Hematopoietic multipotent progenitor cell (in vitro differentiated cells): ENCODE measurements at places on chromosomes 2 and 18. TPM values are rescaled to one million over a fixed set of nuclear protein-coding genes. Genes with fewer than 3 reads are reported as not detected.

Gene GATA6
- total RNA-seq: not detected

Gene LHCGR
- not detected for total RNA-seq

DNA sequence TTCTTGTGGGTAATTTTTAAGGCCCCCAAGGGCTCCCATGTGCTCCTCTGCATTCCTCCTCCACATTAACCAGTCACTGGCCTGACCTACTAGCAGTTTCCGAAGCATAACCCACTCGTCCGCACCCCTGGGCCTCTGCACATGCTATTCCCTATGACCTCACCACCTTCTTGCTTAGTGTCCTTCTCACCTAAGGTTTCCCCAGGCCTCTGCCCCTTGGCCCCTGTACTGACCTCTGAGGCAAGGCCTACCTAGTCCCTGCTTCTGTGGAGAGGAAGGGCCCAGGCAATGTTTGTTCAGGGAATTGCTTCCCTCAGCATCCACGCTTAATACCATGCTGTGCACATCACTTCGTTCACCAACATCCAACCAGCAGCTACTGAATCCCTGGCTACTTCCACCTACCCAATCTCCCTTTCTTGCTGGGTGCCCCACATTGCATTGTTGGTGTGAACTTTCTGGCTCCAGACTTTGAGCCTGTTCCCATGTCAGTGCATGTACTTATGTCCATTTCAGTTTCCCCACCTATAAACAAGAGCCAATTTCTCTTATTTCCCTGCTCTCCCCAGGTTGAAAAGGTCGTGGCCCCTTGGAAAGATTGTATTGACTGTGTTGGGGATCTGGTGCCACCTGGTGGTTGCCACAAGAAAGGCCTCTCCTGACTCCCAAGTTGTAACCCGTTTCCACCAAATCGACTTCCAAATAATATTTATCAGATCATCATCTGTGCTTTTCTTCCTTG is 19.2 kb upstream of the TMEM177 start:
- DNase-seq: peak; percentile 59

DNA sequence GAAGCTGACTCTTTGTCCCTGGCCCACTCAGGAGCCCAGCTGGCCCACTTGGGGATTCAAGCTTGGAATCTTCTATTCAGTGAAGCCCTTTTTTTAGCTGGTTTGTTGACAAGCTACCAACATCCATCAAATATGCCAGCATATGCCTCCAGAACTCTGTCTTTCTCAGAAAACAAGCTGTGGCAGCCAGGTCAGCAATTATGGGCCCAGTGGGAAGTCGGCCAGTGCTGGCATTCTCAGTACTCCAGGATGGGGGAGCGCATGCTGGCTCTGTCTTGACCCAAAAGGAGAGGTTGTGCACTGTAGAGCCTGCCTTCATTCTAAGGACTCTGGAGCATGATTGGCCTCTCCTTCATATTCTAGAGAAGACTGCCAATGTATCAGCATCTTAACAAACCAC is 401.5 kb downstream of the CNTNAP5 start:
- DNase-seq: no peak

DNA sequence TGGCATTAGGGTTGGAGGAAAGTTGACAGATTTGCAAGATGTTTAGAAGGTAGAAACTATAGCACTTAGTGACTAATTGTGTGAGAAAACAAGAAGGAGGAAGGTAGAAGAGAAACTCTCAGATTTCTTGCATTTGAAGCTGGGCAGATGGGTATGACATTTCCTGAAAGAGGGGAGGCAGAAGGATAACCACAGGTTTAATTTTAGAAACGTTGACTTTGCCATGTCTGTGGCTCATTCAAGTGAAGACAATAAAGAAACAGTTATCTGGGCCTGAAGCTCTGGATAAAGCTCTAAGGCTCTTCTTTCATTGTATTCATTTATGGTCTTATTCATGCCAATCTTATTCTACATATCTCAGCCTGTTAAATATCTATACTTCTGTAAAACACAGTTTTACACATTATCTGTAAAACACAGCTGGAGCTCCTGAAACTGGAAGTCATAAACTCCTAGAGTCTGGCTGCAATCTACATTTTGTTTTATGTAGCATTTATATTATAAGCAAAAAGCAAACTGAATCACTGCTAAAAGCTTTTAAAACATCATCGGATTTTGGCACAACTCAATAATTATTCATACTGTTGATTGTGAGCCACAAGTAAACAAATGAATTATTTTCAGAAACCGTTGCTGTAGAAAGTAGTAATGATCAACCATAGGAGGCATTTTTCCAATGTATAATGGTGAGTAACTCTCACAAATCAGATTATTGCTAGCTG is 138.5 kb downstream of the RIT2 start:
- no peak for DNase-seq

GRCh38 chr2:99356853-99357252 is 19.7 kb downstream of the EIF5B start:
- DNase-seq: no peak

DNA sequence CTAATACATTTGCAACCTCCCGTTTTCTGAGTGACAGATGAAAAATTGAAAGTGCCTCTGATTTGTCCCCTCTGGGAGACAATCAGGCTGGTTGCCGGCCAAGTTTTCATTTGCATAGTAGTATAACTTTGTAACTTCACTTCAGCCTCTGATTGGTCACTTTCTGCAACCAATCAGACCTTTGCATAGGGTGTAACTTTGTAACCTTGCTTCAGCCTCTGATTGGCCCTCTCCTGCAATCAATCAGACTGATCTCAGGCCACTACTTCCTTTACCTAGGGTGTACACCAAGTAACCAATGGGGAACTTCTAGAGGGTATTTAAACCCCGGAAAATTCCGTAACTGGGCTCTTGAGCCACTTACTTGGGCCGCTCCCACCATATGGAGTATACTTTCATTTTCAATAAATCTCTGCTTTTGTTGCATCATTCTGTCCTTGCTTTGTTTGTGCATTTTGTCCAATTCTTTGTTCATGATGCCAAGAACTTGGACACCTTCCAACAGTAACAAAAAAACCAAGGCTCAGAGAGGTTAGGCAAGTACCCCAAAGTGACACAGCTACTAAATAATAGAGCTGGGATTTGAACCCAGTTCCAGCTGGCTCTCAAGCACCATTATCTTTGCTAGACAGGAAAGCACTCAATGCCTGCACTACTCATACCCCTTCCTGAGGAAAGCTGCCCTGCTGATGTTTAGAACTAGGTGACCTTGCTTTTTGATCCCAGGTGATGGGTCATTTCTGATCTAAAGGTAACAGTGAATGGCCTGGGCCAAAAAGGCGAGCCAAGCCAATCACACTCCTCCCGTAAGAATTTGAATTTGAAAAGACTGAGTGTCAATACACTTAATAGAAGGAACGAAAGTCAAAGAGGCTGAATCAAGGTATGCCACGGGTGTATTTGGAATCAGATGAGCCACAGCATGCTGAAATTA is 10.9 kb upstream of the MYOM1 start:
- no peak for DNase-seq

GRCh38 chr2:191486584-191487320 is 191.2 kb upstream of the NABP1 start:
- no peak for DNase-seq

DNA sequence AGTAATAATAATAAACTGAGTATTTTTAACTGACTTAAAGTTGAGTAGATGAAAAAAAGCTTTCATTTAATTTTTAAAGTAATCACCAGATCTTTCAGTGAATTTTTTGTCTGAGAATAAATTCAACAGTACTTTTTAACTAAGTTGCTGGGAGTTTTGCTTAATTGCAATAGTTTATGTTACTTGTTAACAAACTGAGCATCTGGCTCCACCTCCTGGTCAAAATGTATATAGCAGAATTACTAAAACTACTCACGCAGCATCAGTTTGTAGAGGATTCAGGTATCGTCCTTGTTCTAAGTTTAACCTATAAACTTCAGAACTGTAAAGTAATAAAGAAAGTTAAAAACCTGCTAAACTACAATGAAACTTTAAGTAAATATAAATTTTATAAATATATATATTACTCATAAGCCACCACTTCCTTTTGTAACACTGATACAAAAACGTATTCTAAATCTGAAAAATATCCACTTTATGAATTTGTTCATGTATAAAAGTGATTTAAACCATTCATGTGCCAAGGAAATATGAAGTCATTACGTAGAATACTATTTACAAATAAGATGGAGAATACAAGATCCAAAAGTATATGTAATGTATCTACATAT is 21.3 kb downstream of the NOL10 start:
- peak; percentile 81 for DNase-seq
